Fibroblast of skin of back (primary cell): ENCODE measurements at places on chromosomes 16 and 17.

DNA sequence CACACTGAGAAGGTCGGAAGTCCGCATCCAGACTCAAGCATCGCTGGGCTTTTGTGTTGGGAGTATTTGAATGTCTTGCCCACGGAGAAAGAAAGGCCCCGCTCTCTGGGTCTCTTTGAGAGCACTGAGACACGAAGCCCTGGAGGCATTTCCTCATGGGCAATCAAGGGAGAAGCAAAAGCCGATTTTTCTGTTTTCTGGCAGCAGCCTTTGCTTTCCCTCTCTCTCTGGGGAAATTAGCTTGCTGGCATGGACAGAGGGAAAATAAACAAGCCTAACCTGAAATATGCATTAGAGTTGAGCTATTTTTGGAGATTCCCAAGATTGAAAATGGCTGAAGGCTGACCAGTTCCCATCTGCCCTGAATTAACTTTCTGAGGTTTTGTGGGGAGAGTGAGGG, 238.7 kb downstream of the HAPSTR1 start:
- DNase-seq = no peak

- no peak for DNase-seq
These were observed 83.0 kb upstream of the CDC42EP4 start for GRCh38 chr17:73394512-73395450.

GRCh38 chr16:19118938-19119431, 5.2 kb downstream of the ITPRIPL2 start:
- DNase-seq = peak; percentile 91

DNA sequence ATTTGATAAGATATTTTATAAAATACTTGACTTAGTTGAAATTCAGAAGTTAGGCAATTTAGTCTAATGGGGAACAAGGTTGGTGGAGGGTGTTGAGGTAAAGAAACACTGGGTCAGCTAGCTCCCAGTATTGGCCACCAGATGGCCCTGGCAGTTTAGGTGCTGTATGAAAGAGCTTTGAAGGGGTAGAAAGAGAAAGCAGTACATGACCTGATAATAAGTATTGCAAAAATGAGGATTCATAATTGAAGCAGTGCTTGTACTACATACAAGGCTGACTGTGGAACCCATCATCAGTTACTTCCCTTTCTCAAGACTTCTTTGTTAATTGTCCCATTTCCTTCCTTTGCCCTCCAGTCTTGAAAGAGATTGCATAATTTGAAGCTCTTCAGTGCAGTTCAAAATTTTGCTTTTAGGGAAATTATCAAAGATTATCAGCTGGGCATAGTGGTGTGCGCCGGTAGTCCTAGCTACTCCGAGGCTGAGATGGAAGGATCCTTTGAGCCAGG, 29.4 kb downstream of the TANC2 start:
- peak; percentile 36 for DNase-seq

- DNase-seq = no peak
These were observed 45.1 kb downstream of the SOX9 start for GRCh38 chr17:72165867-72166439.

GRCh38 chr17:58329035-58329809, 627 bp upstream of the TSPOAP1 start:
- DNase-seq = no peak

- DNase-seq = no peak
These were observed 4.8 kb downstream of the LHX1 start for GRCh38 chr17:36942019-36942599.

- DNase-seq = no peak
These were observed 3.9 kb downstream of the ZNF750 start for GRCh38 chr17:82835766-82836512.

- no peak for DNase-seq
These were observed 35.9 kb upstream of the ZNF469 start for GRCh38 chr16:88346680-88347505.
